ENCODE measurements at places on chromosomes 6 and 20.

GRCh38 chr20:2301164-2301622, 5.4 kb downstream of the TGM3 start:
- no peak for DNase-seq

- no peak for DNase-seq
These were observed 27.1 kb upstream of the HAO1 start for GRCh38 chr20:7967199-7967844.

DNA sequence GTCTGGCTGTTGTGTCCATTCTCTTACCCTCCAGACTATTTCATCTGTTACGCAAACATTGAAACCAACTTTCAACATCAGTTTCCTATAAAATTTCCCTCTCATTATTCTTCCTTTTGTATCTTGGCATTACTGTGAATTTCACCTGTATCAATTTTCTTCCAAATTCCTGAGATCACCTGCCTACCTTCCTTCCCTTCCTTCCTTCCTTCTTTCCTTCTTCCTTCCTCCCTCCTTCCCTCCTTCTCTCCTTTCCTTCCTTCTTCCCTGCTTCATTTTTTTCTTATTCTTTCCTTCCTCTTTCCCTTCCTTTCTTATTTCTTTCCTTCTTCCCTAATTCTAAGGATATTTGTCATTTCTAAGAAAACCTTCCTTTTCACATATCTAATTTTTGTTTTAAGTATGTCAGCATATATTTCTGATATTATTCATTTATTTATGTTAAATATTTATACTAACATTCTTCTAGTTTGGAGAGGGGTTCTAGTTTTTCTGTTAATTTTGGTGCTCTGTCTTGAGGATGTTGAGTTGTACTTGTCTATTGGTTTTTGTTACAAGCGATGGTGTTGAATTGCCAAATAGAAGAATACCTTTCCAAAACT, 4.8 kb upstream of the SLC17A3 start:
- no peak for DNase-seq

- DNase-seq: peak; percentile 10
These were observed 48.7 kb upstream of the CLVS2 start for GRCh38 chr6:122947355-122947754.

DNA sequence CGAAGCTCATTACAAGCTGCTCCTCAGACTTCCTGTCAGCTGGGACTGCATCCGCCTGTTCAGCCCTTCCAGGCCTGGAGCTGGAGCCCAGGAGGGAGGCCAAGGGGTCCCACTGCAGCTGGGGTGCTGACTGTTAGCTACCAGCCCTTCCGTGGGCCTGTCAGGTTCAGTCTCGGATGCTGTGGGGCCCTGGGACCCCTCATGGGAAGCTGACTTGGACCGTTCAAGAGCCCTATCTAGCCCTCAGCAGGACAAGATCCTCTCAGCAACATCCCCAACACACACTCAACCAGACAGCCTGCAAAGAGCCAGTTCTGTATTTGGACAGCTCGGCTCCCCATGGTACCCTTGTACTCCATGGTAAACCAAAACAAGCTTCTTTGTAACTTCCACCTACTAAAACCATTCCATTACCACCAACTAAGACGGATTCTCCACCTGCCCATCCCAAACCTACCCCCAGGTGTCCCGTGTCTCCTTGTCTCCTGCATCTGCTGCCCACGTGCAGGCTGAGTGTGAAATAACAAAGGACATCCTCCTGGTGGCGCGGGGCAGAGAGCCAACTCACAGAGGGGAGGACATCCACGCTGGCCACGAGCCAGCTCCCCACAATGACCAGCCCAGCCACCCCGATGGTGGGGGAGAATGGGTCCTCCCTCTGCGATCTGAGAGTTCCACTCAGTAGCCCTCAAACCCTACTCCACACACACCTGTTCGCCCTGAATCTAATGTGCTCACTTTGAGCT, 111.2 kb downstream of the TAF4 start:
- peak; percentile 99 for DNase-seq

- no peak for DNase-seq
These were observed 6.7 kb upstream of the TTK start for GRCh38 chr6:79997728-79998127.

DNA sequence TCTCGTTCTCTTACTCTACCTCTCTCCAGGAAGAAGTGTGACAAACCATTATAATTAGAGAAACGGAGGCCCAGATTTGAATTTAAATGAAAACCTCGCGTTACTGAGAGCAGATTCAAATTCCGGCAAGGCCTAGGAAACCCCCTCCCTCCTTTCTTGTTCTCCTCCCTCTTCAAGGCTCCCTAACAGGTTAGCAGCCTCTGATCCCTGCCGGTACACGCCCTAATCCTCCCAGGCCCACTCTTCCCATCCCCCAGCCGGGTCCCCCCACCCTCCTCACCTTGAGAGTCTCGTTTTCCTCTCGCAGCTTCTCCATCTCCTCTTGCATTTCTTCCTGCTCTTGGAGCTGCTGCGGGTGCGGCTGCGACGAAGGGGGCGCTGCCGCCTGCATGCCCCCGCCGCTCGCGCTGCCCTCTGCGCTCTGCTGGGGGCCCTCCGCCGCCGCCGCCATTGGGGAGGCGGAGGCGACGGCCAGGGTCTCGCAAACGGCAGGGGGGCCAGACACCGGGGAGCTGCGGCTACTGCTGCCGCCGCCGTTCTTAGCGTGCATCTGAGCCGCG, 3.8 kb downstream of the MTCL3 start:
- peak; percentile 76 for DNase-seq

GRCh38 chr6:5175635-5176034, 85.1 kb downstream of the LYRM4 start:
- DNase-seq: no peak

DNA sequence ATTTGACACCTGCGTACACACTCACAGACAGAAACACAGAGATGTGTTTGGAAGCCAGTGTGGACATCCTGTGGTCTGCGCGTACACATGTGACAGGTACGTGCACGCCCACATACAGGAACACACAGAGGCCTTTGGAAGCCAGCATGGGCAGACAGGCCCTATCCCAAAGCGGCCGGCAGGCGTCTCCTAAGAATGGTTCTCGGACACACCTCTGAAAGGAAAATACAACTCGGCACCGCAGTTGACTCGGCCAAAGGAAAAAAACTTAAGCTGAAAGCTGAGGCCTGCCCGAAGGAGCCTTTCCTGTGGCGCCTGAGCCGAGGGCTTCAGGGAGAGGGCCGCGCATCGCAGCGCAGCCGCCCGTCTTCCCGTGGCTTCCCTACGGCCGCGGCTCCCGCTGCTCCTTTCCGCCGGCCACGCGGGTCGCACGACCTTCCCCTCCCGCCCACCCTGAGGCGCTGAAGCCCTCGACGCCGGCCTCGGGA, 1.4 kb upstream of the CEP43 start:
- peak; percentile 59 for DNase-seq

GRCh38 chr6:111718990-111719389, 113.3 kb upstream of the TRAF3IP2 start:
- no peak for DNase-seq

Measured in NCI-H345 (cell line).